ENCODE measurements at places on chromosomes 1 and 21.

- no peak for DNase-seq
Measured at GRCh38 chr21:33951276-33952178, 35.9 kb upstream of the ATP5PO start.

GRCh38 chr1:220803401-220804201 lies 16.9 kb downstream of the MTARC1 start:
- peak; percentile 41 for DNase-seq

DNA sequence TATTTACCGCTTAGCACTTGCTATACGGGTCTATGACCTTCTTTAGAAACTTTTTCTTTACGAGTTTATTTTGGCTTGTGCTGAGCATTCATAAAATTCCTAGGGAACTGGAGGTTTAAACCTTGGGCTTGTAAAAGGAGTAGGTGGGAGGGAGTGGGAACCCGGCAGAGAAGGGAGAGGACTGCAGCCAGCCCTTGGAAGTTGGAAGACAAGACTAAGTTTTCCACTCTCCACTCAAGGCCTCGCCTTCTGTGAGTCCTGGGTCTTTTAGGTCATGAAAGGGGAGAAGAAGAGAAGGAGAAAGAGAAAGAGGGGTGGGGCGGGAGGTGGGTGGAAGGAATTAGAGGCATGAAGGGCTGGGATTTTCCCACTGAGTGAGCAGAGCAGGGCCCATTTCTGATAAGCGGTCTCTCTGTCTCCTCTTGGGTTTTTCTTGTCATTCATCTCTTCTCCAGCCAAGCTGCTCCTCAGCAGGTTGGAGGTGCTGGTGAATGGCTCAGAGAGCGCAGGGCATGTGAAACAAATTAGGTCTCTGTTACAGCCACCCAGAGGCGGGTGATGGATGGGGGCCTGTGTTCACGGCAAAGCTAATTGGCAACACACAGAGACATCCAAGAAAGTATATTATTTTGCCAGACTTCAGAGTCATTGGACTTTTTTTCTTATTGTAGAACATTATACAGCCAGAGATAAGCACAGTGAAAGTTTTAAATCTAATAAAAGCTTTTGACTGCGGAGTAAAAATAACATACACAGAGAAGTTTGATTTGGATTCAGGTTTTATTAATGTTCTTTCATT lies 247.3 kb downstream of the FOXD2 start:
- DNase-seq = no peak

- DNase-seq = no peak
Measured at GRCh38 chr21:38777015-38777414, 28.7 kb upstream of the ETS2 start.
